Epithelial cell of proximal tubule (primary cell): ENCODE measurements at places on chromosomes 7 and 10. TPM values are rescaled to one million over a fixed set of nuclear protein-coding genes. Genes with fewer than 3 reads are reported as not detected.

Gene NUTM2A
- 0.65 and 0.69 TPM in 2 replicates for total RNA-seq

Gene KAZALD1
- total RNA-seq: 2.9 and 4.5 TPM in 2 replicates

Gene POM121C
- total RNA-seq: 8.4 and 8.7 TPM in 2 replicates

Gene WNT16
- 0.22 TPM in 1 of 2 replicates, not detected in the other for total RNA-seq

Gene METTL27
- total RNA-seq: 8.4 and 13.7 TPM in 2 replicates

Gene CBLL1
- 21.3 and 26.0 TPM in 2 replicates for total RNA-seq

Gene SLC4A2
- 115 and 164 TPM in 2 replicates for total RNA-seq

Gene NME8
- not detected in 2 replicates for total RNA-seq

Gene ACSM6
- total RNA-seq: not detected in 2 replicates

Gene TMEM209
- 9.3 and 12.2 TPM in 2 replicates for total RNA-seq

Gene ZNF3
- total RNA-seq: 16.6 and 20.3 TPM in 2 replicates
